Dermis blood vessel endothelial cell (primary cell): ENCODE measurements at places on chromosomes 1 and 21. TPM values are rescaled to one million over a fixed set of nuclear protein-coding genes. Genes with fewer than 3 reads are reported as not detected.

- peak; percentile 28 for DNase-seq
Observed at GRCh38 chr1:46603481-46603857, 599 bp downstream of the MKNK1 start.

- DNase-seq, result peak; percentile 35
Observed at GRCh38 chr1:243473227-243474135, 217.6 kb downstream of the SDCCAG8 start.

GRCh38 chr1:27621051-27621920 is 13.7 kb downstream of the FGR start:
- peak; percentile 61 for DNase-seq

GRCh38 chr1:203600782-203601513 is 25.7 kb upstream of the ATP2B4 start:
- DNase-seq, result no peak

DNA sequence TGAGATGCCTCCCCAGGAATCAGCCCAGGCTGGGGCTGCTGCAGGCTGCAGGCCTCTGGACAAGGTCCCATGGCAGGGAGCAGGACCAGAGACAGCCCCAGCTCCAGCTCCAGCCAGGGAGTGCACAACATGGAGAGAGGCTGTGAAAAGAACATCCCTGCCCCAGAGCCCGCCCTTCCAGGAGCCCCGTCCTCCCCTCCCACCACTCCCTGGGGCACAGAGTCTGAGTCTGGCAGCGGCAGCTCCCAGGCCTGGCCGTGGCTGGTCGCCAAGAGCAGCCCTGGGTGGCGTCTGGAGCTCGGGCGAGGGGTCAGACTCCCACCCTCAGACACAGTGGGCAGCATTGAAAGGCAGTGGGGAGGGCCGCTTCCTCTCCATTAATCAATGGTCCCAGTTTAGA is 37.8 kb downstream of the MEGF6 start:
- no peak for DNase-seq

- no peak for DNase-seq
Observed at GRCh38 chr1:69167876-69168275, 399.8 kb upstream of the LRRC7 start.

DNA sequence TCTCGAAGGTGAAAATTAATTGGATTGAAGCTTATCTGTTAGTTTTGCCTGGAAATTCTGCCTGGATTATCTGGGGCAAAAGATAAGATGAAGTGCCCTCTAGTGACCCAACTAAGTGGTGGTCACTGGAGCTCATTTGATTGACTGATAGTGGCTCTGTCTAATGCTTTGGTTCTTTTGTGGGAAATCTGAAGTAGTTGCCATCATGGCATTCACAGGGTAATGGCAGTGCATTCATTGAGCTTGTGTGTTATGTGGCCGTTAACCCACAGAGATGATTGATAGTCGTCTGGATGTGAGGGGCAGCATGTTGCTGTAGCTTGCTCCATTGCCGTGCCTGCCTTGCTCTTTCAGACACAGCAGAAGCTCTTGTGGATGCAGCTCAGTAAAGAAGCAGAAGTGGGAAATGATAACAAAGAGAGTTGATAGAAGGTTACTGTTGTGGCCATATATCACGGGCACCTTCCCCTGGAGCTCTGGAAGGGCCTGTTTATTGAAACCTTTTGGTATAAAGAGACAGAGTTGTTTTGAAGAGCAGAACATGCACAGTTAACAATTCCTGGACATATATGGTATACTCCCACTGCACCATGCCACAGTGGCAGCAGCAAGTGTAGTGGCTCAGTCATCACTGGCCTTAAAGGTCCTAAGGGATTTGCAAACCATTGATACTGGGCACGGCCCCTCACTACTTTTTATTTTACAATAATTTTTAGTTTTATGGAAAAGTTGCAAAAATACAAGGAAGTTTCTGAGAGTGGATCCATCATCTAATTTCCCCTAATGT is 42.0 kb downstream of the CXADR start:
- DNase-seq, result peak; percentile 67

DNA sequence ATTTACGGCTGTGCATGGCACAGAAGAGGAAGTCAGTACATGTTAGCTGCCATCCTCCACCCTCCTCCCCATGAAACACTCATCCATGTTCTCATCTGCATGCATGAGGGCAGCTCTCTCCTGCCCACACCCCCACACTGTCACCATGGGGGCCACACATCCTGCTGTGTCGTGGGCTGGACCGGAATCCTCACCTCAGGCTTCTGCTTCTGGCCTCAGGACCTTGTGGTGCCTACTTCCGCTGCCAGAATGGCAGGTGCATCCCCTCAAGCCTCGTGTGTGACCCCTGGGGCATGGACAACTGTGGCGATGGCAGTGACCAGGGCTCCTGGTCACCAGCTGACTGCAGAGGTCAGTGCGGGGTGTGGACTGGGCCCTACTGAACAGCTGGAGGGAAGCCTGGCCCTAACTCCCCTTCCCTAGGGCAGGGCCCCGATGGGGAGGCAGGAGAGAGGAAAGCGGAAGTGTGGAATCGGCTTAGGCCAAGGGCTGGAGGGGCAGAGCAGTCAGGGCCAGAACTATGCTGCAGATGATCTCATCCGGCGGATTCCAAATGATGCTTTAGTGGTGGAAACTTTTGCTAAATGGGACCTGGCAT is 3.8 kb downstream of the LDLRAD2 start:
- peak; percentile 64 for DNase-seq

- DNase-seq, result peak; percentile 20
Observed at GRCh38 chr1:54051933-54052430, 1.0 kb downstream of the TMEM59 start.

GRCh38 chr21:33855190-33855589 is 60.4 kb downstream of the ATP5PO start:
- DNase-seq, result no peak

The PGBD5 gene
- 0.19 and 0.51 TPM in 2 replicates for total RNA-seq

The GPR25 gene
- total RNA-seq, result not detected in 2 replicates

The ZP4 gene
- not detected in 2 replicates for total RNA-seq

The XCL1 gene
- not detected in 2 replicates for total RNA-seq

The RSPH1 gene
- total RNA-seq, result not detected in 2 replicates

The CD1D gene
- not detected in 2 replicates for total RNA-seq

The ALX3 gene
- not detected in 2 replicates for total RNA-seq

The SLAMF8 gene
- total RNA-seq, result not detected in 2 replicates

The SPATA1 gene
- 0.65 and 2.0 TPM in 2 replicates for total RNA-seq
